ENCODE measurements at places on chromosomes 4 and X.

DNA sequence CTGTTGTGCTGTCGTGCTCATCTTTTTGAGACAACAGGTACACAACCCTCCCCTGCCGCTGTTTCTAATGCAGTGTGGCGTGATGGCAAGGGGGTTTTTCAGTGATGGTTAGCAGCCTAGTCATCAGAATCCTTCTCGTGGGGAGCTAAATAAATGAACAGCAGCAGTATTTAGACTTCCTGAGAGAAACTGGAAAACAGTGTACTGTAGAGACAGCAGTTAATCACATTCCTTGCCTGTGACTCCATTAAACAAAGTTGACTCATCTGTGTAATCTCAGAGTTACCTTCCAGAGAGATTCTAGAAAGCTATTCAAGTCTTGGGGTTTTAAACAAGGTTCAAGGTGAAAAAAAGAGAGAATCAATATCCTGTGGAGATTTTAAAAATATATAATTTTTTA, 1753.2 kb upstream of the PCDH7 start:
- DNase-seq = no peak

GRCh38 chrX:1387141-1387776, 4.7 kb downstream of the SLC25A6 start:
- DNase-seq = no peak

GRCh38 chr4:75769036-75769435, 44.7 kb downstream of the USO1 start:
- DNase-seq = no peak

GRCh38 chr4:108115168-108115526, 53.6 kb downstream of the LEF1 start:
- DNase-seq = no peak

DNA sequence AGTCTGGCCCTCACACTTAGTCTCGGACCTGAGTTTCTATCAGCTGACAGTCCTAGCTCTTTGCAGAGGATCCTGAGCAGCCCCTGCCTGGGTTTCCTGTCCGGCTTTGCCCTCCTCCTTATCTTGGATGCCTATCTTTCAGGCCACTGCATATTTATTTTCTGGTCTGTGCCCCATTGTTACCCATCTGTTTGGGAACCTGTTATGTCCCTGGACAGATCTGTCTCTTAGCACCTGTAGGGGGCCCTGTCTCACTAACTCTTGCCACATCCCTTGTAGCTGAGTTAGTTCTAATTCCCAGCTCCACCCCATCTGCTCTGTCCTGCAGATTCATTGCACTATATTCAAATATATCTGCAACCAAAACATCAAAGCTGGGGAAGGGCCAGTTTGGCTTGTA, 514.9 kb upstream of the LCORL start:
- DNase-seq = no peak

Data from C1 segment of cervical spinal cord (tissue), 14 donors.